ENCODE measurements at places on chromosomes 7 and 10. TPM values are rescaled to one million over a fixed set of nuclear protein-coding genes. Genes with fewer than 3 reads are reported as not detected.

DNA sequence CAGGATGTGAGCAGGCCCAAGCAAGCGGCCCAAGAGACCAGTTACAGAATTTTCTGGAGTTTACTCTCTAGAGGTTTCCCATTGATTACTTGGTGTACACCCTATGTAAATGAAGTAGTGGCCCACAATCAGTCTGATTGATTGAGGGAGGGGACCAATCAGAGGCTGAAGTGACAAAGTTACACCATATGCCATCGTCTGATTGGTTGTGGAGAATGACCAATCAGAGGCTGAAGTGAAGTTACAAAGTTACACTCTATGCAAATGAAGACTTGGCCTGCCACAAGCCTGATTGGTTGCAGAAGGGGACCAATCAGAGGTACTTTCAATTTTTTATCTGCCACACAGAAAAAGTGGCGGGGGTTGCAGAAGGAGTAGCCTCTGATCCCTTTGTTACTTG lies 83.7 kb downstream of the KIF20B start:
- no peak for DNase-seq

- DNase-seq: no peak
Measured at GRCh38 chr10:59891349-59891748, 15.0 kb downstream of the CCDC6 start.

DNA sequence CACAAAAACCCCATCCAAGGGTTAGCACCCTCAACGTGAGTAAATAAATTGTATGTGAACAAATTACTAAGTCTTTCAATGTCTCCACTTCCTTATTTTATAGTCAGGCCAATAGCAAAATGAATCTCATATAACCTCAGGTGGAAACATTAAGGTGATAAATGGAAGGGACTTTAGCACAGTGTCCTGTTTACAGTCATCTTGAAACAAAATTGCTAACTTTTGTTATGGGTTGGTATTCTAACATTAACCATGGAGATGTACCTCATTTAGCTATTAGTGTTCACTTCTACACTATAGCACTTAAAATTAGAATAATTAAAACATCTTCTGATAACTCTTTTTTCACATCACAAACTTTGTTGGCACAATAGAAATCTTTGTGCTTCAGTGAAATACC lies 255.8 kb upstream of the CNTNAP2 start:
- no peak for DNase-seq

SAP25 gene
- 1.9 TPM for total RNA-seq

ZSCAN21 gene
- 9.9 TPM for total RNA-seq

NAT16 gene
- total RNA-seq: not detected

LRIT1 gene
- total RNA-seq: not detected

CFAP46 gene
- total RNA-seq: 14.9 TPM
